ENCODE measurements at places on chromosomes 5 and 9.

GRCh38 chr5:139709582-139710318, 61.6 kb downstream of the CXXC5 start:
- DNase-seq, result no peak

DNA sequence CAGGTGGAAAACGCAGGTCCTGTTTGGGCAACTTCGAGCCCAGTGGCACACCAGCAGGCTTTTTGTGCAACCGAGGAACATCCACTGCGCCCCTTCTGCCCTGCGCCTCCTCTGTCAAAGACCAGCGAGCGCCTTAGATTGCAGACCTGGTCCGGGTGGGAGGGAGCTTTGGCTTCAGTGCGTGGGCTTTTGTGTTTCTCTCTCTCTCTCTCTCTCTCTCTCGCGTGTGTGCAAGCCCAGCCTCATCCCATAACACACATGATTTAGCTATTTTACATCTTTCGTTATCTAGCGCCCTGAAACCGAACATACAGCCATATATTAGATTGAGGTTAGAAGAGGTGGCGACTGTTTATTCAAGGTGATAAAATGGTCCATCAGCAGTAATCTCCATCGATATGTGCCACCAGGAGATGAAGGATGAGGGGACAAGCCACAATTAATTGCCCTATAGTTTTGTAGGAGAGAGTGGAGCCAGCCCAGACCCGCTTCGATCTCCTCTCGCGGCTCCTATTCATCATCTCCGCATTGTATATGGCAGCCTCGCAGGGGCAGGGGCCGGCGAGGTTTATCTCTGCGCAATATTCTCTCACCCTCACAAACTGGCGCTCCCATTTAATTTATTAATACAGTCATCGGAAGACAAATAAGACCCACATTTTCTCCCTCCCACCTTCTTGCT, 5.3 kb downstream of the PRDM6 start:
- DNase-seq, result no peak

GRCh38 chr5:31574772-31575171, 42.7 kb downstream of the C5orf22 start:
- DNase-seq, result no peak

- DNase-seq, result no peak
Measured at GRCh38 chr9:126625329-126626126, 11.8 kb downstream of the LMX1B start.

- DNase-seq, result no peak
Measured at GRCh38 chr5:95858023-95858461, 35.5 kb upstream of the GLRX start.

GRCh38 chr5:170277867-170278281, 19.7 kb downstream of the LCP2 start:
- DNase-seq, result no peak

- DNase-seq, result peak; percentile 17
Measured at GRCh38 chr5:94524841-94525697, 93.3 kb downstream of the KIAA0825 start.

DNA sequence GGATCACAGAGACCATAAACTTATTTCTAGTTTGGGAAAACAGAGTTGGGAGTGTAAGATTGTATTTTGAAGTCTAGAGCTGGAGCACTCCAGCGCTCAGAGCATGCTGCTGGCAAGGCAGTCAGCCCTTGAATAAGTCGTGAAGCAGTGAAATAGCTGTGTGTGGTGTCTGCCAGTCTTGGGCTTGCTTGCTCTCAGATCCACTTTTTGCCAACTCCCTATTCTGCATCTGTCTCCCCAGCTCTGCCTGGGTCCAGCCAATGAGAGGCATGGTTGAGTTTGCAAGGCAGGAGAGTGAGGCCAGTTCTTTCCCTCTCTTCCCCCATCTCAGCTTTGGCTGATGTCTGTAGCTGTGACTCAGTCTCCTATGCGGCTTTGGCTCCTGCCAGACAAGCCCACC, 23.3 kb upstream of the RASGRF2 start:
- no peak for DNase-seq

- DNase-seq, result no peak
Measured at GRCh38 chr5:77945874-77946273, 169.7 kb upstream of the TBCA start.

GRCh38 chr5:143874312-143874711, 62.4 kb downstream of the HMHB1 start:
- peak; percentile 29 for DNase-seq

DNA sequence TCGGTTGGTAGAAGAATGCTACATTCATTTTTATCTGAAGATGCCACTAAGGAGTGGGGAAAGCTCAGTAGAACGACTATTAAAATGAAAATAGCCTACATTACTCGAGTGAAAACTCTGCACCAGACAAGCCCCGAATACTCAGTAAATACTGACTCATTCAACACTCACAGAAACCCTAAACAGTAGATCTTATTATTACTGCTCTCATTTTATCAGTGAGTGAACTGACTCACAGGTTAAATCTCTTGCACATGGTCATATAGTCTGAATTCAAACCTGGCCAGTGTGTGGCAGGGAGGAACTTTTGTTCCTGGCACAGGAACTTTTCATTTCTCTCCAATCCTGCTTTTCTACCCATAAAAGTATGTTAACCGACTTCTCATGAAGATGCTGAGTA, 9.6 kb upstream of the PAPPA start:
- DNase-seq, result no peak

DNA sequence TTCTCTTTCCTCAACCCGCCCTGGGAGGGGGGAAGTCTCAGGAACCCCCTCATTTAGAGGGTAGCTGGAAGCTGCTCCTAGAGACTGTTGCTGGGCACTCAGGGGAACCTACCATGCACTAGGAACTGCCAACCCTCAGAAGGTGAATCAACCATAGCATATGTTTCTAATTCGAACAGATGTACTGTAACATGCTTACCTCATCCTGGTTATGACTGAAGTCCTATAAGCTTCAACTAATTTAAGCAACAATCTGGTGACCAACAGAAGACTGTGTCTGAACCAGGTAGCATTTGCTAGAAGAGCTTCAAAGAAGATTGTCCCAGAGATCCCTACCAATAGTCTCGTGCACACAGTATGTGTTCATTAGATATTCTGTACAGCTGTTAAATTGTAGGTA, 5.7 kb upstream of the PRDM6 start:
- DNase-seq, result no peak

- no peak for DNase-seq
Measured at GRCh38 chr9:61665829-61666228, 476.0 kb downstream of the SPATA31A7 start.

- DNase-seq, result no peak
Measured at GRCh38 chr9:32092031-32092430, 292.4 kb upstream of the ACO1 start.

DNA sequence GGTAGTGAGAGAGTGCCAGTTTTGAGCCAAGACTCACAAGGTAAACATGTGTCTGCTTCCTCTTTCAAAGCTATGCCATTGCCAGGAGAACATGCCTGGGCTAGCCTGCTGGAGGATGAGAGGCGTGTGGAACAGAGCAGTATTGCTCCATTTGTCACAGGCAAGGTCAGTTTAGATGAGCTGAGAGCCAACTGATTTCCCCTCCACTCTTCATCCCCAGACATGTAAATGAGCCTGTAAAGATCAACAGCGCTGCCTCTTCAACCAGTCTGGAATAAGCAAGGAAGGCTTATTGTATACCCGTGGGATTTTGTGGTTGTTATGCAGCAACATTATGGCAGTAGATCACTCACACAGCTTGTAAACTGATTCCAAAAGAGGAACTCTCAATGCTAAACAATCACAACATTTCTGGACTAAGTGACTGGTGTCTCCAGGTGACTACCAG, 8.2 kb upstream of the GDNF start:
- DNase-seq, result no peak

GRCh38 chr9:96249746-96250145, 52.2 kb downstream of the HSD17B3 start:
- DNase-seq, result no peak

GRCh38 chr9:75088646-75089372, 495 bp downstream of the OSTF1 start:
- DNase-seq, result peak; percentile 54

DNA sequence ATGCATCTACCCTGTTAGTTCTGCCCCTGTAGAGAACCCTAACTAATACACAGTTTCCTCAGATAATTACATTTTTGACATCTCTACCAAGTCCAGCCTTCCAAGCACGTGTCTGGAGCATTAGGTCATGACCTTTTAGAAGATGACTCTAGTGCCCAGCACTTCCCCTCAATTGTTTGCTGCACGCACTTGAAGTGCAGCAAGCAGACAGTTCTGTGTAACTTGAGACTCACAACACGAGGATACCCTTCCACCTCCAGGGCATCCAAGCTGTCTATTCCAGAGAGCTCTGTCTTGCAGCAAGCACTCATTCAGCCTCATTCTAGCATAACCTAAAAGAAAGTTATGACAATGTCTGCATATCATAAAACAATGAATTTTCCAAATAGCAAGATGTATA, 1410.5 kb upstream of the CDH18 start:
- DNase-seq, result no peak

DNA sequence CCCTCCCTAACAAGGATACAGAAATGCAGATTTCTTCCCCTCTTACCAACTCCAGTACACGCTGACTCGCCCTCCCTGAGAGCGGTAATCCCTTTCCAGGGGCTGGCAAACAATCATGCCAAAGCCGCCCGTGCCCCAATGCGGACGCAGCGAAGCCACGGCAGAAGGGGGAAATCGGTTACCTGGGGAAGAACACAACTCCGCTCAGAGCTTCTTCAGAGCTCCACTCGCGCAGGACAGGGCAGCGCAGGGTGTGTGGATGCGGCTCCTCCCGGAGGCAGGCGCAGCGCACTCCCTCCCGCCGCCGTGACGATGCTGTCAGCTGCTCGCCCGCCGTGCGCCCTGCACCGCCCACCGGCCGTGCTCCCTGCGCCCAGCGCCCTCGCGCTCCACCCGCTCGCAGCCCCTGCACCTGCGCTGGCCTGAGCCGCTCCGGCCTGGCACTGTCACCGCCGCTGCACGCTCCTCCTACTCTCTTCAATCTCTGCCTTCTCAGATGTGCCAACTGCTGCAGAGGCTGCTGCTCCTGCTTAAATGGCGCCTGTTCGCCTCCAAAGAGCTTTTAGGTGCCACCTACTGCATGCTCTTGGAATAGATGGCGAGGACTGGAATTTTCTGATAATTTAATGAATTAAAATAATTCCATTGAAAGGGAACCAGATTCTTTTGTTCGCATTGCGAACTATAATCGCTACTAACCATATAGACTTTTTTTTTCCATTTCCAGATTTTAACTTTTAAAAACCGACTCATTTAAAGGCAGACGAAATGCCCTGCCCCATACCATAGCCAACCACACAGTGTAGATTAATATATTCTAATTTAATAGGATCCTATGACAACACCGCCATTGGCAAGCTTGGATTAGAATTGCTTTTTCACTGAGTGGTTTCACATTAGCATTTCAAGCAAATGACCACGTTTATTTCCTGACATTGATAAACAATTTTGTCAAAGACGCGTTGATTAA, at the start of gene DIRAS2:
TSS of gene DIRAS2 (minus strand) at position 255 of the 970 bp plus-strand sequence. CDS start 28,997 bp downstream, outside the sequence.
- peak; percentile 72 for DNase-seq

DNA sequence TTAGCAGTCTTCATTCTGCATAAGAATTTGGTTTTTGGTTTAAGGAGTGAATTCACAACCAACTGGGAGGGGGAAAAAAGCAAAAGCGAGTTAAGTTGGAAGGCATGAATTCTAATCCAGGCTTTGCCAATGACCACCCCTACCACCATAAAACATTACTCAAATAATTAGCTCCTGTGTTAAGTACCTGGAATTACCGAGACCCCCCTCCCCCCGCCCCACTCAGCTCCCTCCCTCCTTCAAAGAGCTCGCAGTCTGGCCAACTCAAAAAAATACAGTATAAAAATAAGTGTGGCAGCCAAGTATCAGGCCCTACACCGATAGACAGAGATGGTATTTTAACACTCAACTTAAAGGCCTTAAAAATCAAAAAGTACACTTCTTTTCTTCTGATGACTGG, 492 bp downstream of the ATG12 start:
- no peak for DNase-seq

DNA sequence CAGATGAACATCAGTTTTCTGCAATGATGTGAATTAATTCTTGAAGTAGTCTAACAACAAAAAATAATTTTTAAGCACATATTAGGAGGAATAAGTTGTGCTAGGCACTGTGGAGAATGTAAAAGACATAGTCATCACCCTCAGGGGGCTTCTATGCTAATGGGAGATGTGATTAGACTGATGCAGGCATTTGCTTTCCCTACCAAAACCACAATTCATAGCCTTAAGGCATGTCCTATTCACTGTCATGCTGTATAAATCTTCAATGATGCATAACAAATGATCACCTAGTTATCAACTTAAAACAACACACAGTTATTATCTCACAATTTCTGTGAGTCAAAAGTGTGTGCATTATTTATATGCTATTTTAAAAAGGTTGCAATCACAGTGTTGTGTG, 422.6 kb downstream of the MAN2A1 start:
- no peak for DNase-seq

GRCh38 chr5:9241479-9242305, 304.2 kb downstream of the SEMA5A start:
- DNase-seq, result no peak

GRCh38 chr5:43802651-43803050, 199.7 kb downstream of the NNT start:
- DNase-seq, result no peak

- DNase-seq, result no peak
Measured at GRCh38 chr5:32261198-32261597, 51.5 kb downstream of the MTMR12 start.

GRCh38 chr5:177301503-177302165, 1.9 kb downstream of the RAB24 start:
- no peak for DNase-seq

DNA sequence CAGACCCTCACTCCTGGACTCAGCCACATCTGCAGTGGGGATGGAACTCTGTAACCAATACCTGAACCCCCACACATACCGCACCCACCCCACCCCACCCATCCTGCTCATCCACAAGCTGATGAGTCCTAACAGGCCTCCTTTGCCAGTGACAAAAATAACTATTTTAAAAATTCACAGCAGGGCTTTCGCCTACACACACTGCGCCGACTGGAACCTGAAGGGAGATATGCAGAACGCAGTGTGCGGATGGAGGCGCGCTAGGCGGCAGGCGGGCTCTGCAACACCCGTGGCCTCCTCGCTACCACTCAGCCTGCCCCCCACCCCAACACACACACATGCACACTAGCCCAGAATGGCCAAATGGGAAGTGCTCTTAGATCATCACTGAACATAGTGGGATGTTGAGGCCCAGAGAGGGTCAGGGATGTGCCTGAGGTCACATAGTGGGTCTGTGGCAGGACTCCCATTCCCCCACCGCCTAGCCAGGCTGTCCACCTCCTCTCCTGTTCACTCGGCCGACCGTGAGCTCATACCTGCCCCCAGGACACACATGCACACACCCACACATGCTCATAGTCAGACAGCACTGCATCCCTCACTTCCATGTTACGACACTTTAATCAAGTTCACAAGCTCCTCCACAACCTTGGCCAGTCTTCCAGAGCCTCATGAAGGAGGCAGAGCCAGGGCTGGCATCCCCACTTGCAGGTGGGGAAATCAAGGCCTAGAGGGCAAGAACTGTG, 6.3 kb upstream of the CAMK2A start:
- DNase-seq, result no peak

- no peak for DNase-seq
Measured at GRCh38 chr5:73911761-73912393, 285.9 kb downstream of the ARHGEF28 start.

- no peak for DNase-seq
Measured at GRCh38 chr5:76175821-76176403, 92.7 kb downstream of the SV2C start.

Data from renal pelvis (tissue), 12 donors.